ENCODE measurements at places on chromosomes 2 and 18.

GRCh38 chr2:60380411-60380810 lies 173.0 kb downstream of the BCL11A start:
- no peak for DNase-seq

DNA sequence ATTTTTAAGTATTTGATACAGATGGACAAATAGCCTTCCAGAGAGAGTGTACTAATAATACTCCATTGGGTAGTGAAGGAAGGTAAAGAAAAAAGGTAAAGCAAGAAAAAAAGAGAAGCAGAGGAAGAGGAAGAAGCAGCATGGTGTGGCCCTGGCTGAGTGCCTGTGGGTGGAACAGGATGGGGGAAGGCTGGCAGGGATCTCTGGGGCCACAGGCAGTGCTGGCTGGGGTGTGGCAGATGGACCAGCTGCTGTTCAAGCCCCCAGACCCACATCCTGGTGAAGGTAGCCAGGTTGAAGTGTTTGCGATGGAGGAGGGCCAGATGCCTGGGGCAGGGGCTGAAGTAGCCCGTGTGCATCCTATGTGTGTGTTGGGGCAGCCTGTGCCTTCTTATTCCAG lies 79.0 kb downstream of the DYSF start:
- DNase-seq: no peak

GRCh38 chr2:113136828-113137775 lies 9.7 kb downstream of the IL1RN start:
- peak; percentile 61 for DNase-seq

GRCh38 chr2:43778233-43778632 lies 4.4 kb downstream of the DYNC2LI1 start:
- no peak for DNase-seq

DNA sequence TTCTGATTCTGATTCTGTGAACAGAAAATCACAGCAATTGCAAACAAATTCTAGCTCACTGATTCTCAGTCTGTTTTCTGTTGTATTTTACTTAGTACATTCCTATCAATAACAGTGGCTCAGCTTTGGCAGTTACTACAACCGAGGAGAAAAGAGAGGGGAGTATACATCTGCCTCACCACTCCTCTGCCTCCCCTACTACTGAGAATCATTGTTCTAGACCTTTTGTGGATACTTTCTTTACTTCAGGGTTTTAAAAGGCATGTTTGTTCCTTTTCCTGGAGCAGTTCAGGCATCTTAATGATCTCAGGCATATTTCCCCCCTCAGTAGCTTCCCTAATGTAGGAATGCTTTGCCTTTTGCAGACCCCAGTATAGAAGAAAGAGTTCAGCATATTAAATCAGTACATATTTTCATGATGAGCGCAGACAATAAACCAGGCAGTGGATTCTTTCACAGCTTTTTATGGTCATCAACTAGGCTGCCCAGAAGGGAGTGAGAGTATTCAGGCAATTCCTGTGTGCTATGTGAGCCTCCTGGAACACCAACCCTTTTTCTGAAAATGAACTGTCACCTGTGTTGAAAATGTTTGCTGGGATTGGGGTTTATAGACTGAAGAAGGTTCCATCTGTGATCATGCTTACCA lies 10.3 kb downstream of the STAMBP start:
- no peak for DNase-seq

DNA sequence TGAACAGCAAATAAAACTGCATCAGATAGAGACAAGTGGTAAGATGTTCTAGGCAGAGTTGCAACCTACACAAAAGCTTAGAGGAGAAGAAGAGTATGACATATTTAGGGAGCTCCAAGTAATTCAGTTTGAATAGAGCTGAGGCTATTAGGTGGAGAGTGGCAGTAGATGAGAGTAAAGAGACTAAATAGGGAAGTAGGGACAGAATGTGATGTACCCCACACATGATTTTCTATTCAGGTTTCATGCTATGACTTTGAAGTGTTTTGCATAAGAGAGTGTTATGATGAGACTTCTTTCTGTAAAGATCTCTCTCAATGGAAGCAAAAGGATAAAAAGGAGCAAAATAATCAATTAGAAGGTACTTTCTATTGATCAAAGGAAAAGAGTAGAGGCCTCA lies 206.8 kb upstream of the ERBB4 start:
- DNase-seq: no peak
